ENCODE measurements at places on chromosomes 7 and 10. TPM values are rescaled to one million over a fixed set of nuclear protein-coding genes. Genes with fewer than 3 reads are reported as not detected.

GRCh38 chr10:127920306-127921074, 13.6 kb downstream of the PTPRE start:
- no peak for DNase-seq

Gene CLDN12
- 56.8 TPM for total RNA-seq

DNA sequence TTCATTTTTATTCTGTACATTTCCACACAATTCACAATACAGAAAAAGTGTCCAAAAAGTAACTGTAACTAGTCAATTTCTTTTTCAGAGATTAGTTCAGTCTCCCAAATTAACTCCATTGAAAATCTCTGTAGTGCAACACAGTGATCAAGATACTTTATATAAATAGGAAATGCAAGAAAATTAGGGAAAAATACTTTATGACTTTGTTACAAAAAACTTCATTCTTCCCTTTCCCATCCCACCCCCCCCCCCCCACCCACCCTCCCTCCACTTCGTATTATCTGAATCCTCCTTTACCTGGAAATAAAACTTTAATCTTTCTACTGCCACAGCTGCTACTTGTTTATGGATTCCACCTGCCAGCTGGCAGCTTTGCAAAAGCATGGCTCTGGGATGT, 37.5 kb upstream of the PTN start:
- no peak for DNase-seq

DNA sequence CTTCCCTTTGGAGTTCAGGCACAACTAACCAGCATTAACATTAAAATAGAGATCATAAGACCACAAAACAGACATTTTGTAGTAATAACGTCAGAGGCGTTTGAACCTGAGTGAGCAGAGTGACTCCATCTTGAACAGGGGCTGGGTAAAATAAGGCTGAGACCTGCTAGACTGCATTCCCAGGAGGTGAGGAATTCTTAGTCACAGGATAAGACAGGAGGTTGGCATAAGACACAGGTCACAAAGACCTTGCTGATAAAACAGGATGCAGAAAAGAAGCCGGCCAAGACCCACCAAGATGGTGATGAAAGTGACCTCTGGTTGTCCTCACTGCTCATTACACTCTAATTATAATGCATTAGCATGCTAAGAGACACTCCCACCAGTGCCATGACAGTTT, 493.2 kb upstream of the AUTS2 start:
- DNase-seq: no peak

DNA sequence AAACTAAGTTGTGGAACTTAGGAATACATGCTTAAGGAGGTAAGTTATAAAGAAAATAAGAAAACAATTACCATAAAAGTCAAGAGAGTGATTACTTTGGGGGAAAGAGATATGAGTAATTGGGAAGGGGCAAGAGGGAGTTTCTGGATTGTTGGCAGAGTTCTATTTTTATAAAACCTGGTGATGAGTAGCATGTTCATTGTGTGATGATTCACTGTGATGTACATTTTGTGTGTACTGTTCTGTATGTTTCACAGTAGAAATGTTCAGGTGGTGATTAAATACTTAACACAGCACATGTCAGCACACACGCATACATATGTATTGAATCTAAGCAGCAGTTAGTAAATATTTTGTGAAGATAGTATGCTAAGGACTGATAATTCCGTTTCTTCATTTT, 9.7 kb upstream of the OIT3 start:
- DNase-seq: no peak

GRCh38 chr7:118243695-118244094, 19.2 kb downstream of the ANKRD7 start:
- no peak for DNase-seq

DNA sequence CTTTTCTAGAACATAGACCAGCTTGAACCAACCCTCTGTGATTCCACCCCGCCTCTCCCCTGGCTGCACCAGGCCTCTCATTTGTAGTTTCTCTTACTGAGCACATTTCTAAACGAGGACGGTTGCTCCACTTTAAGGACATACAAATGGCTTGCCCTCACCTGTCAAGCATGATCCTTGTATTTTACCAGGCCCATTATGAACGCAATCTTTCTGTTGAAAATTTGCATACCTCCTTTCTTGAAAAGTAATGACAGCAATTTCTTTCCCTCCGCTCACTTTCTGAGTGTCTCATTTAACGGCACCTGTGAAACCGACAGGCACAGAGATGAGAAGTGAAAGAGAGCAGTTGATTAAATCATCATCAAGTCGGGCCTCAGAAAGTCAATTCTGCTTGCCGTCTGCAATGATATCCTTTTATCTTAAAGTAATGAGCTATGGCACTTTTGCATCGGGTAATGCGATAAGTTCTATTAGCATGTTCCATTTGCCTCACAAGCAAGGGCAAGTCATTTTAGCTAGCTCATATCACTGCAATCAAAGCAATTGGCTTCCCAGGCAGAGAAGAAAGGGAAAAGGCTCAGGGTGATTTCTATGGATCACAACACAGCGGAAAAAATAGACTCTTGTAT, 705.6 kb upstream of the GALNT17 start:
- DNase-seq: no peak

- no peak for DNase-seq
Measured at GRCh38 chr7:110105307-110105706, 985.6 kb upstream of the LRRN3 start.

Gene GSAP
- total RNA-seq: 3.7 TPM

GRCh38 chr7:140213684-140214074, 36.9 kb upstream of the KDM7A start:
- no peak for DNase-seq

Gene NSUN6
- 4.5 TPM for total RNA-seq

GRCh38 chr7:726854-727103, 280 bp downstream of the DNAAF5 start:
- DNase-seq: no peak

GRCh38 chr7:158595068-158595467, 7.4 kb upstream of the PTPRN2 start:
- no peak for DNase-seq

- no peak for DNase-seq
Measured at GRCh38 chr7:78073609-78074382, 275.2 kb downstream of the PHTF2 start.

Gene SGCE
- total RNA-seq: not detected

GRCh38 chr10:80356563-80356988, at the start of the genes DYDC1 and DYDC2:
TSS of gene DYDC1 (minus strand) at chr10:80356755. CDS start at chr10:80352601, 4,154 bp downstream.
TSS of gene DYDC2 (plus strand) at chr10:80356781. CDS start at chr10:80362444, 5,663 bp downstream.
- DNase-seq: no peak

Gene NPSR1
- 3.0 TPM for total RNA-seq

DNA sequence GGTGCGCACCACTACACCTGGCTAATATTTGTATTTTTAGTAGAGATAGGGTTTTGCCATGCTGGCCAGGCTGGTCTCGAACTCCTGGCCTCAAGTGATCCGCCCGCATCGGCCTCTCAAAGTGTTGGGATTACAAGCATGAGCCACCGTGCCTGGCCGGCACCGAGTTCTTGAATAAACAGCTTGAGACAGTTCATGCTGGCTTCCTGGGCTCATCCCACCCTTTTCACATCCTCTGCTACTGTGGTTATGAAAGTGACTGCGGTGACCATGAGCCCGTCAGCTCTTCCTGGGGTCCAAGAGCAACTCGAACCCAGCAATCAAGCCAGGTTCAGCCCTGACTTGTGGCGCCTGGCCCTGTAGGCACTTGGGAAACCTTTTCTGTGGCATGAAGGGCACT, 38.7 kb downstream of the HIP1 start:
- DNase-seq: no peak

Gene SYT15
- not detected for total RNA-seq

- DNase-seq: no peak
Measured at GRCh38 chr10:80917636-80918035, 379.9 kb downstream of the SH2D4B start.

Gene CDK14
- total RNA-seq: 0.61 TPM

Gene GDF2
- total RNA-seq: not detected

Gene CCDC7
- total RNA-seq: 0.31 TPM

Gene ZRANB1
- 8.1 TPM for total RNA-seq

DNA sequence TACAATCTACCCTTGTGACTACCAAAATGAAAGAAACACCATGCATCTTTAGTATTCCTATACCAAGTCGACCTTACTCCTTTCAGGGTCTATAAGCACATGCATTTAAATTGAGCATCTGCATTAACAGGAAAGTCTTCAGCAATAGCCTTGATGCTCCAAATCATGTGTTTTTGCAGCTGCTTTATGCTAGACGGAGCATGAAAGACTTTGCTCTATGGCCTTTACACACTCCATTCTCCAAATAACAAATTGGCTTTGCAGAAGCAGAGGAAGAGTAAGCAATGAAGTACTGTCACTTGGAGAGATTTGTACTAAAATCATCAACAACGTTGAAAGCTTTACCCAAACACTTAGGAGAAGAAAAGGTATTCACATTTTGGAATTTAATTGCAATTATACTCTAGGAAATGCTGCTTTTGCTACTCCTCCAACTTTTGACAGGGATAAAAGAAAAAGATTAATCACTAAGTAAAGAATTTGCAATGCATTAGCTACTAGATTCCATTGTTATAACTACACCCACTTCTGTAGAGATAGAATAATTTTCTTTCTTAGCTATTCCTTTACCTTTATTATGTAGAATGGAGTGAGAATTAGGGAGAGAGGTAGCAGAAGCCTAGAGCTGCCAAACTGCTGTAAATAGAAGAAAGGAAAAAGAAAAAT, 131.8 kb downstream of the SEMA3E start:
- DNase-seq: no peak

DNA sequence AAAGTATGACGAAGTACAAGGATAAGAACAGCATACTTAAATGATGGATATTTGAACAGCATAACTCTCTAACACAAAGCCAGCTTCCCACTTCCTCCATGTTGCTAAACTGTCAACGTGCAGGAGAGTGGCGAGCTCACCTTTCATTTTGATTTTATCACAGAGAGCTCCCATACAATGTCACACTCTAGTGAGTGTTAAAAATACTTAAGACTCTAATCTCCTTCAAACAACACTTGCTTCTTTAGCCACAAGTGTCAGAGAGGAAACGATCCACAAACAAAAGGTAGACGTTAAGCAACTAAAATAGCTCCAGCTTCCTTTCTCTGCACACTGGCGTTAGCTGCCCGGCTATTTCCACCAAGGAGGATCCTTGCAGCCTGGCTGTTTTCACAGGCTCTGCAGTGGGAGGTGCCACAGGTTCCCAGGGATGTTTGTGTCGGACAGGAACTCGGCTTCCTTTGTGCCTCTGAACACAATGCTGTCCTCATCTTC, 194.6 kb downstream of the COBL start:
- DNase-seq: no peak

DNA sequence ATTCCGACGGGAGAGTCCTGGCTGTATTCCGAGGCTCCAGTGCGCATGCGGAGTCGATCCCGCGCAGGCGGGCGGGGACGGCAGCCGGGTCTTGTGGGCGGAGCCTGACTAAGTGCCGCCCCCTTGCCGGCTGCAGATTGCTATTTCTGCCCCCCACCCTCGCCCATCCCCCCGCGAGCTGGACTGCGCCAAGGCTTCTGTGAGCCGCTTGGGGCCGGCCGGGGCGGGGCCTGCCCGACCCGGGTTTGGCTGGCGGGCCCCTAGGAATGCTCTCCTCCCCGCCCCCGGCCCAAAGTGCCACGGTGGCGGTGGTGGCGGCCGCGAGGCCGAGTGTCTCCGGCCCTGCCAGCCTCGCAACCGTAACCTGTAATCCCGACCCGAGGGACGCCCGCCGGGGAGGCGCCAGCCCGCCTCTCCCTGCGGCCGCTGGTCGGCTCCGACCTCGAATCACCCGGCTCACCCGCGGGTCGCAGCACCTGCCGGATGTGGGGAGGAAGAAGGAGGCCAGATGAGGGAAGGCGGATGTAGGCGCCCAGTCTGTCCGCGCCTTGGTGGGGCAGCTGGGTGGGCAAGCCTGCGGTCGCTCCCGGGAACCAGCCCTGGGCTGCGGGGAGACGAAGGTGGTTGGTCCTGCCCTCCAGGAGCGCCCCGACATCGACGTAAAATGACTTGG, 702 bp upstream of the KAZALD1 start:
- DNase-seq: peak; percentile 97

- no peak for DNase-seq
Measured at GRCh38 chr7:88516429-88516828, 209.7 kb upstream of the STEAP4 start.

Gene TUBAL3
- 0.47 TPM for total RNA-seq

GRCh38 chr10:34526186-34526585, 288.9 kb downstream of the PARD3 start:
- no peak for DNase-seq

Gene NUPR2
- total RNA-seq: not detected
